ENCODE measurements at places on chromosomes 13 and 19. TPM values are rescaled to one million over a fixed set of nuclear protein-coding genes. Genes with fewer than 3 reads are reported as not detected.

Gene ZNF221
- 0.77 TPM for total RNA-seq

Gene U2AF1L4
- total RNA-seq = 24.5 TPM

Gene PRR22
- total RNA-seq = 4.5 TPM

Gene SPRED3
- 1.9 TPM for total RNA-seq

Gene SIPA1L3
- total RNA-seq = 14.6 TPM

Gene GCDH
- total RNA-seq = 40.9 TPM

Gene CACNG7
- total RNA-seq = not detected

Gene IZUMO1
- total RNA-seq = not detected

Gene DMKN
- total RNA-seq = not detected

Gene SMIM44
- not detected for total RNA-seq

Gene CTU1
- total RNA-seq = 8.2 TPM

Gene TEKTIP1
- total RNA-seq = 4.5 TPM

Gene ARHGAP45
- 402 TPM for total RNA-seq

Gene ZNF382
- total RNA-seq = 13.4 TPM

Gene TUBA3C
- not detected for total RNA-seq

Gene ZNF616
- total RNA-seq = 5.7 TPM
